ENCODE measurements at places on chromosomes 11 and 22.
A peak's percentile ranks its signal among the peaks of the same experiment; 100 is the strongest.

GRCh38 chr11:64603411-64604110 lies 12.5 kb downstream of the SLC22A12 start:
- DNase-seq: no peak

DNA sequence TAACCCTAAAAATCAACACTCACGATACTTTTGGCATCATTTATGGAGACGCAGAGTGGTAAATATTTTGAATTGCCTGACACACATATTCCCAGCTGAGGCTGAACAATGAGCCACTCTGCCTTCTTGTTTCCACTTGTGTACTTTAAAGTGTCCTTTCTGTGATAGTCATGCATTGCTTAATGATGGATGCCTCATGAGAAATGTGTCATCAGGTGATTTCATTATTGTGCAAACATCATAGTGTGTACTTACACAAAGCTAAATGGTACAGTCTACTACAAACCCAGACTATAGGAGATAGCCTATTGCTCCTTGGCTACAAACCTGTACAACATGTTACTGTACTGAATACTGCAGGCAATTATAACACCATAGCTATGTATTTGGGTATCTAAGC lies 44.2 kb downstream of the MRE11 start:
- DNase-seq: peak; percentile 57

DNA sequence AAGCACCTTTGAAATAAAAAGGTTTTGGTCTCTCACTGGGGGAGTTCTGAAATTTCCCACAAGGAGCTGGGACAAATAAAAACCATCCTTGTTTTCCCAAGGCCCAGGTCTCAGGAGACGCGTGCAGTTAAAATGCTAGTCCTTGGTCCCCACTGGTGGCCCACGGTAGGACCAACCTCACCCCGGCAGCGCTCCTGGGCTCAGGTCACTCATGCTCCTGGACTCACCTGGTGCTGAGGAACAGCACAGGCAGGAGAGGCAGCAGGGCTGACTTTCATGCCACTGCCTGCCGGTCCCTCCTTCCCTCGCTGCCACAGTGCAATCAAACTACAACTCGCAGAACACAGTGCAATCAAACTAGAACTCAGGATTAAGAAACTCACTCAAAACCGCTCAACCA lies 356.8 kb upstream of the CCDC179 start:
- DNase-seq: no peak

DNA sequence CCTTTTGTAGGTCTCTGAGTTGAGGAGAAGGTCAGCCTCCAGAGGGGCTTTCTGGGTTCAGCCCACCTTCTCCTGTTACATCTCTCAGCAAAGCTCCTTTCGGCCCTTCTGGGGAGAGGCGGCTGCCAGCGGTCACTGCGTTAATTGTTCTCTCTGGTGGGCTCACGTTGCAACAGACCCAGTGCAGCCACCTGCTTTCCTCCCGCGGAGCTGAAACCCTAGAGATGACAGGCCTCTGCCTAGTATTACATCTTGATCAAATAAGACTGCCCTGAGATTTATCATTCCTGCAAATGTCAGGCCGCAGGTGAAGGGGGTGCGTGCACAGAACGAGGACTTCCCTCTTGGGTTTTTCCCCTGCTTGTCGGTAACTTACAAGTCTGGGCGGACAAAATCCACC lies 43.2 kb upstream of the CREB3L1 start:
- no peak for DNase-seq

DNA sequence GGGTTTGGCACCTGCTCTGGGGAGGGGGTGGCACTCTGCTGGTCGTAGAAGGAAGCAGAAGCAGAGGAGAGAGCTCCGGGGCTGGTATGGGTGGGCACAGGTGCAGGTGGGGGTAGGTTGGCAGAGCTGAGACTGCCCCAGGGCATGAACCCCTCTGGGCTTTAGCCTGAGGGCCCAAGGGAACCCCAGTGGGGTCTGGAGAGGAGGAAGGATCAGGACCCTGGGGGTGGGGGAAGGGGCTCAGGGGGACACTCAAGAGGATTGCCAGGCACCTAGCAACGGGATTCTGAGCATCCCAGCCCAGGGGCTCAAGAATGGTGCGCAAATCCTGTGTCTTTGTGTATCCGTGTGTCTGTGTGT lies 6.3 kb downstream of the ALDH3B2 start:
- DNase-seq: no peak

DNA sequence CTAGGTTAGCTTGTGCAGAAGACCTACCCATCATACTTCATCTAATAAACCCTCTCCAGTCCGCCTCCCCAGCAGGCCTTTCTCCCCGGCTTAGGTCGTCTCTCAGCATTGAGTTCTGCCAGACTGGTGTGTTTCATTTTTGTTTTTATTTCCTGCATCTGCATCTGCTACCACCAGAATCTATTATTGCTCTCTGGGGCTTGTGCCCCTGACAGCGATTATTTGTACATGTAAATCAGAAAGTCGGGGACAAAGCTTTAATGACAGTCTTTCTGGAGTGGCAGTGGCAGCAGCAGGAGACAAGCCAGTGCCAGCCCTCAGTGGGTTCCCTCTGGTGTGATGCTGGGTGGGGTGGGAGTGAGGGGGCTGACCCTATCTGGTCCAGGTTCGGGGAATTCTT lies 127.5 kb downstream of the PKNOX2 start:
- no peak for DNase-seq

GRCh38 chr11:1150769-1151365 lies 6.9 kb upstream of the MUC5AC start:
- no peak for DNase-seq

DNA sequence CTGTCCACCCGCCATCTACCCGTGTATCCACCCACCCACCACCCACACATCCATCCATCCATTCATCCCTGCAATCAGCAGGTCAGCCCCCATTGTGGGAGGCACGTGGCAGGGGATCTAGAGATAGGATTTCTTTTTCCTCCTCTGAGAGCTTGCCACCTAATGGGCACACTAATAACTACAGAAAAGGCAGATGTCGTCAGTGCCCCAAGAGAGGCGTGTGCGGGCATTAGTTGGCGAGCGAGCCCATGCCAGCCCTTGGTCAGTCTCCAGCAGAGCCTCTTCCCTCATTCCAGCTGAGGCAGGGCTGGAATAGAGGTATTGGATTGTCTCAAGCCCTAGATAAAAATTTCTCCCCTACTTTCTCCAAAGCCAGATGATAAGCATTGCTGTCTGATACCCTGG lies 9.7 kb downstream of the USP2 start:
- no peak for DNase-seq
